ENCODE measurements at places on chromosomes 12 and 14. TPM values are rescaled to one million over a fixed set of nuclear protein-coding genes. Genes with fewer than 3 reads are reported as not detected.

The JPH4 gene
- 76.9 TPM for polyA plus RNA-seq

The CLEC1B gene
- not detected for polyA plus RNA-seq

The TRIM9 gene
- polyA plus RNA-seq, result 15.9 TPM

The TAS2R8 gene
- polyA plus RNA-seq, result 0.59 TPM

The FITM1 gene
- polyA plus RNA-seq, result 0.62 TPM

The FZD10 gene
- not detected for polyA plus RNA-seq

The TAS2R50 gene
- polyA plus RNA-seq, result 2.4 TPM
